ENCODE measurements at places on chromosomes 6 and 20.
A peak's percentile ranks its signal among the peaks of the same experiment; 100 is the strongest.

GRCh38 chr20:63327231-63327745, 33.9 kb downstream of the CHRNA4 start:
- no peak for DNase-seq

GRCh38 chr6:169917153-169917552, 165.7 kb downstream of the ERMARD start:
- no peak for DNase-seq

- DNase-seq = peak; percentile 4
These were observed 725 bp downstream of the TM9SF4 start for GRCh38 chr20:32110173-32110704.

DNA sequence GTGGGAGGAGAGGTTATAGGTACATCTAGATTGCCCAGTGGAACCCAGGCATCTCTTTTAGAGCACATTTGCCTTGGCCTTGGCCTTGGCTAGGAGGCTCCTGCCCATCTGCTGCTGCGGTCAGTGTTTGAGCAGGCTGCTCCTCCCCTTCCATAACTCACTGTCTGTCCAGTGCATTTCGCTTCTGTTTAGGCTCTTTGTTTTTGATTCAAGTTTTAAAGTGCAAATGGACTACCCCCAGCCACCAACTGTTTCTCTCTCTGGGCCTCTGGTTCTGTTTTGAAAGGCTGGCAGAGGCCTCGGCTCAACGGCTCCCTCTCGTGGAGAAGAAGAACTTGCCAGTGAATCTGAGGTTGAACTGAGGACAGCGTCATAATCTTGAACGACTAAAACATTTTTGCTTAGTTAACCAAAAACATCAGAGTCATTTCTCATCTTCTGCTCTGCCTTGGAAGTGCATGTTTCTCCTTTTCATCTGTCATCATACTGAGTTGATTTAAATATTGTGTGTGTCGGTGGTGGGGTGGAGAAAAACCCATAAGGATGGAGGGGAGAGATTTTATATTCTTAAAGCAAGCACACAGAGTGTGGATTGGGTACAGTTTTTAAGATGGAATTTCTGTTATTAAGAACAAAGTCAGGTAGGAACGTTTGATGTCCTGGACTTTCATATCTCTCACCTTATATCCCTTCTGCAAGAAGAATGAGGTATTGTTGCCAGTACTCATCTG, 171.4 kb downstream of the DTNBP1 start:
- peak; percentile 50 for DNase-seq

DNA sequence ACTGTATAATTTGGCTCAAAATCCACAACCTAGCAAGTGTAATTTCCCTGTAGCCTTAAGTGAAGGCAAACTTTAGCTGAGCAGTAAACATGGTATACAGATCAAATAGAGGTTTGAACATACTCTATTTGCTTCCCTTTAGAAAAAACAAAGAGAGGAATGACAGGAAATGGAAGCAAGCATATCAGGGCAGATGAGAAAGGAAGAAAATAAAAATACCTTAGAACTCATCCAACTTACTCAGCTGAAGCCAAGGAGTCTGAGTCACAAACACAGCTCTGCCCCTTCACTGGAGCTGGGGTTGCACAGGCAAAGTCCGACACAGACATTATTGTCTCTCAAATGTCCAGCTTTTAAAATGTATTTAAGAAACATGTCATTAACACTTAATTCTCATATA, 379.9 kb upstream of the IRAK1BP1 start:
- DNase-seq = no peak

DNA sequence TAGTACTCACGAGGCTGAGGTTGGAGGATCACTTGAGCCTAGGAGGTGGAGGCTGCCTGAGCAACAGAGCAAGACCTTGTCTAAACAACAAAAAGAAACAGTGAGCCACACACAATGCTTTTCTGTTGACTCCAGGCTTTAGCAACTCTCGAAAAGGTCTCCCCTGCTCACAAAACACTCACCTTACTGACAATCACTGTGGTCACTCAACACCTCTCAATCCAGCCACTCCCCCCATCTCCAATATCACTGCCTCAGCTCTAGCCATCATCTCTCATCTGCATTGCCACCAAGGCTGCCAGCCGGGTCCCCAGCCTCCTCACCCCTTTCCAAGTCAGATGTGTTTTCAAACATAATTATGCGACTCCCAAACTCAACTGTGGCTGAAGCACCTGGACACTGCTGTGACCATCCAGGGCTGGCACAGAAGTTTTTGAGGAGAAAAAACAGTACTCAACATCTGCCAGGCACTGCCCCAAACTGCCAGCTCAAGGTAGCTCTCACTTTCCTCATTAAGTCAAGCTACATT, 218.0 kb upstream of the ARID1B start:
- no peak for DNase-seq

DNA sequence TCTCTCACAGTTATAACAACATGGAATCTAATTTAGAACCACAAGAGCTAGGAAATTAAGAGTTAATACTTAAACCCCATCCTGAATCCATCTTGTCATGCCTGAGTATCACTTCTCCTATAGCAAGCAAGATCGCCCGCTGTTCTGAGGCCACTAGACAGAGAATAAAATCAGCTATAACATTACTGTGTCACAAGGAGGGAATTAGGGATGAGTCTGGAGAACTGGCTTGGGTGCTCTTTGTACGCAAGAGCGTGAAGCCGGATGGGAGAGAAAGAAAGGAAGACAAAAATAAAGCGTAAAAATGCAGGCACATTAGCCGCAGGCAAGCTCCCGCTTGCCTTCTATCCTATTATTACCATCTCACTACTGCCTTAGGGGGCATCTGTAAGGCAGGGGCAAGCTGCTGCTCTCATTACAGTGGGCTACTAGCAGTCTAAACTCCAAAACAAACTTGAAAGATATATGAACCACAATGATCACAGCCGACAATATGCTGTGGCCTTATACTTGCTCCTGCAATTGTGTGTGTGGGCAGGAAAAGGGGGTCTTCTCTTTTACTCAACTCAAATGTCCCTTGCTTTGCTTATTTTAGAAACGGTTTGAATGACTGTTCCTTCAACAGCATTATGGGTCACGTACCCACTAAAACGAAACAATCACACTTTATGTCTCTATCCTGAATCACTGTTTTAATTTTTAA, 81.9 kb downstream of the GJA10 start:
- DNase-seq = no peak

GRCh38 chr6:41132254-41132653, 21.9 kb downstream of the TREML1 start:
- no peak for DNase-seq

GRCh38 chr20:4932061-4932460, 69.2 kb downstream of the SLC23A2 start:
- DNase-seq = no peak

DNA sequence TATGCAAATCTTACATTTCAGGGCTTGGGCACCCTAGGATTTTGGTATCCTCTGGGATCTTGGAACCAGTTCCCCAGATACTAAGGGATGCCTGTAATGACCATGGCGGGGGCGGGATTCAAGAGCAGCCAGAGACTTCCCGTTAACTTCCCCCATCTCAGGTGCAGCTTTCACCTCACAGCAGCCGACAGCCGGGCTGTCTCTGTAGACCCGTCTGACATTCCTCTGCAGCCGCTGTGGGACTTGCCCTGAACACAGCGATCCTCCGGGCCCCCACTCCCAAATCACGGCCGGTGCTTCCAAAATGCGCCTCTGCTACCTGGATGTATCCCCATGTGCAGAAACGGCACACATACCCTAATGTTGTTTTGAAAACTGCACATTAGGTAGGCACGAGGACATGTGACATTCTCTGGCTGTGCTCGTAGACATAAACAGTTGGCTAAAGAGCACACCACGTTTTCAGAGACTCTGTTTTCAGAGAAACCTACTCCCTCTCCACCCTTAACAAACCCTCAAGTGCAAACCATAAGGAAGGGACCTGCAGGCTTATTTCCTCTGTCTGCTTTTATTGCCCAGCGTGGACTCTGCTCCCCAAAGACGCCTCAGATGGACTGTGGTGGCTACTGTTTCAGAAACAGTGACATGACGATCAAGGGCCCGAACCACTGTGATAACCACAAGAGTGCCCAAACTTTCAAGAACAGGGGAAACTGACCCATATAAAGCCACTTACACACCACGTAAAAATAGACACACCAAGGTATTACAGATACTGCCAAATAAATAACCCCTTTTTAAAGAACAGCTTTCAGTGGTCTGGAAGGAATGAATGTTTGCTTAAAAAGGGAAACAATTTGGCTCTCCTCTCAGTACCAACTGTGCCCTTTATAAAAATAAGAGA, 72.9 kb upstream of the FOXC1 start:
- DNase-seq = no peak

GRCh38 chr6:21321076-21321475, 272.5 kb upstream of the SOX4 start:
- DNase-seq = no peak

- no peak for DNase-seq
These were observed 619.4 kb upstream of the CDH4 start for GRCh38 chr20:60632391-60633262.

DNA sequence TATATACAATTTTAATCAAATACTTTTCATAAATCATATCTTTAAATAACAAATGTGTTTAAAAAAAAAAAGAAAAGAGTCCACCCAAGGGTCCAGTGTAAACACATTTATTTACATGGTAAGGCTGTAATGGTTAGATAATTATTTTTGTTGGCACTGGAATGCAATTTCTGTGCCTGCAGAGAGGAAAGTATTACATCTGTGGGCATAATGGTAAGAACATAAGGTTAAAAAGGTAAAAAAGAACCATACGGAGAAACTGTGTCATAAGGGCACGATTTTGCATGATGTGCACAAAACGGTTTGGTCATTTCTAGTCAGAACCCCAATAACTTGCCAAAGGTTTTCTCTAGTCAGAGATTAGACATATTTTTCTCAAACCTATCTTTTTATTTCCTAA, 54.3 kb downstream of the RWDD2A start:
- DNase-seq = no peak

DNA sequence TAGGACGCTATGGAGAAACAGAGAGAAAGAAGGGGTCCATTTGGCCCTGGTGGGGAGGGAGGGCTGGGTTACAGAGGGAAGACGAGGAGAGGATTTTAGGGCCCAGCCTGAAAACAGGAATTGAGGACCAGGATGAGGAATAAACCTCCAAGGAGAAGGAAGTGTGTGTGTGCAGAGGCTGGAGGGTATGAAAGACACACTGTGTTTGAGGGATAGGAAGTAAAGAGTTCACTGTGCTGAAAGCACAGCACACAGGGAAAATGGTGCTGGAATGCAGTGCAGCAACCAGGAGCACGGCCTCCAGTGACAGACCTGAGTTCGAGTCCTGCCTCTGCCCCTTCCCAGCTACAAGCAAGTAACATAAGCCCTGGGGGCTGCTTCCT, 7.8 kb downstream of the MBOAT1 start:
- no peak for DNase-seq

DNA sequence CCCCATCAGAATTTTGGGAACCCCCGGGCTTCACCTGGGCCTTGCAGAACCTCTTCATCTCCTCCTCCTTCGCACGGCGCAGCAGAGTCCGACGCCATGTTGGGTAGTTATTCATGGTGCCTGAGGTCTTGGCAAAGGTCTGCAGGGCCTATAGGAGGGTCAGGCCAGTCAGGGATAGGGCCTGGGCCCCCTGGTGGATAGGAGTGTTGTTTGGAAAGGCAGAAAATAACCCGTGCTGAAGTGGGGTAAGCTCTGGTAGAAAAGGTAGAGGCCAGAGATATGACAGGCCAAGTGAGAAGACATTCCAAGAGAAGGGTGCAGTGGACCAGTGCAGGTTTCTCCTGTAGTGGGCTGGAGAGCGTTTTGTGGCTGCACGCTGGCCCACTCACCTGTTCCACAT, 4.9 kb downstream of the SMPD2 start:
- no peak for DNase-seq

- DNase-seq = no peak
These were observed 46.2 kb downstream of the LY86 start for GRCh38 chr6:6634735-6635075.

DNA sequence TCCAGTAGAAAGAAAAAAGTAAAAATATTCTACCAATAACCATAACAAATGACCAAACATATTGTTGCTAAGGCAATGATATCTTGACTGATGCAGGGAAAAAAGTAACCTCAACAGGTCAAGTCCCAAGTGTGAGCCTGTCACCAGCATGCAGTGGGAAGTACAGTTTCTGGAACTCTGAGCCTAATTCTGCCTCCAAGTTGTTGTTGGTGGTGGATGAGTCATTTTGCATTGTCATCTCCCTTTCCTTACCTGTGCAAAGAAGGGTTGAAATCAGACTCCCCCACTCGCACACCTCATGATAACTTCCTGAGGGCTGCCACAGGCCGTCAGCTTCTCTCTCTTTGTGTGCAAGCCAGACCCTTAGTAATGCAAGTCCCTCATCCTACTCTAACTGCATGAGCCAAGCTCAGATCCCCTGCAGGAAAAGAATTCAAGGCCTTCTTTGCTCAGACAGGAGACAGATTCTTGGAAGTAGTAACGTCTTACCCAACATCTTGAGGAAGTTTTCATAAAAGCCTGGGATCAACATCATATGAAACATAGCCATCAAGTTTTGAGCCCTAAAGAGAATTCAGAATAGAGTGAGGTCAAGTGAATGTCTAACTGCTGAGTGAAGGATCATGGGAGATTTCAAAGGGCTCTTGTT, 207.6 kb upstream of the FOXA2 start:
- no peak for DNase-seq

GRCh38 chr6:7647504-7647903, 57.5 kb downstream of the SNRNP48 start:
- DNase-seq = no peak

DNA sequence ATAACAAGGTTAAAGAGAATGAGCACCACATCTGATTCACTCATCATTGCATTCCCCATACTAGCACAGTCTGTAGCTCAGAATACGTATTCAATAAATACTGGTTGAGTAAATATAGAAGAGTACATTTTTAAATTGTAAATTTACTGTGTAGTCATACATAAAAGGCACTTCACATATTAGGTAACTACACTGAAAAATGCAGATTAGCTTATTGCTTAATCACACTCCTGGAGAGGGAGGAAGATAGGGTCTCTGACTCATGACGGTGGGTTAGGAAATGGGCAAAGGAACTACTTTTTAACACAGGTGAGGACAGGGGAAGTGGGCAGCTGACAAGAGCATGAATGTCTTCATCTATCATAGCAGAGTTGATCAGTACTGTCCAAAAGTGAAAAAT, 133.2 kb downstream of the TBC1D32 start:
- DNase-seq = no peak

GRCh38 chr6:30356536-30356935, 11.6 kb downstream of the RPP21 start:
- DNase-seq = no peak

Data from T-helper 9 cell (primary cell).